PC-9 (cell line): ENCODE measurements at places on chromosomes 3 and 15. TPM values are rescaled to one million over a fixed set of nuclear protein-coding genes. Genes with fewer than 3 reads are reported as not detected.
A peak's percentile ranks its signal among the peaks of the same experiment; 100 is the strongest.

- H3K4me1 ChIP-seq, result no peaks in the 10 kb centered on the region
- no peak for DNase-seq
- H3K4me3 ChIP-seq, result no peak overlapping the region
- H3K36me3 ChIP-seq, result no peaks in the 10 kb centered on the region
Measured at GRCh38 chr3:10883478-10884234, 67.6 kb downstream of the SLC6A11 start.

GRCh38 chr15:98312913-98313312 is 335.4 kb upstream of the IGF1R start:
- peaks cover 27% of the 10 kb centered on the region for H3K27me3 ChIP-seq
- DNase-seq, result no peak
- H3K36me3 ChIP-seq, result no peaks in the 10 kb centered on the region
- no peaks in the 10 kb centered on the region for H3K4me1 ChIP-seq
- no peak overlapping the region for H3K27ac ChIP-seq
- no peak overlapping the region for H3K4me3 ChIP-seq

The KIF15 gene
- 16.5 and 25.8 TPM in 2 replicates for total RNA-seq

The NRG4 gene
- 5.2 and 11.3 TPM in 2 replicates for total RNA-seq

- no peaks in the 10 kb centered on the region for H3K27me3 ChIP-seq
- no peaks in the 10 kb centered on the region for H3K36me3 ChIP-seq
Measured at GRCh38 chr3:34189133-34189532, 390.7 kb downstream of the PDCD6IP start.

DNA sequence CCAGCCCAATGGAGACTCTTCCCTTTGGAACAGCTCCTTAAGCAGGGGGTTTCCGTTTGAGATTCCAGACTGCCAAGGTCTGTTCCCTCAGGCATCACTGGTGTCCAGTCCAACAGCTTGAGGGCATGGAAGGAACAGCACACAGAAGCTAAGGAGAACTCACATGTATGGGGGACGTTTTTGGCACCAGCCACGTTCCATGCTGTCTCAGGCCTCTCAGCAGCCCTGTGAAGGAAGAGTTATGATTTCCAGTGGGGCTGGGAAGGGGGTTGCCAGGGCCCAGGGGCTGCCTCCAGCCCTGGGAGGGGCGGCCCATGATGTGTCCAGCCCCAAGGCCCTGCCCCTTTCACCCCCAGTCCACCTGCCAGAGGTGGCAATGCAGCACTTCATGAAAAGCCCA is 7.5 kb upstream of the RHO start:
- no peaks in the 10 kb centered on the region for H3K4me1 ChIP-seq
- no peaks in the 10 kb centered on the region for H3K36me3 ChIP-seq
- H3K27me3 ChIP-seq, result no peaks in the 10 kb centered on the region

DNA sequence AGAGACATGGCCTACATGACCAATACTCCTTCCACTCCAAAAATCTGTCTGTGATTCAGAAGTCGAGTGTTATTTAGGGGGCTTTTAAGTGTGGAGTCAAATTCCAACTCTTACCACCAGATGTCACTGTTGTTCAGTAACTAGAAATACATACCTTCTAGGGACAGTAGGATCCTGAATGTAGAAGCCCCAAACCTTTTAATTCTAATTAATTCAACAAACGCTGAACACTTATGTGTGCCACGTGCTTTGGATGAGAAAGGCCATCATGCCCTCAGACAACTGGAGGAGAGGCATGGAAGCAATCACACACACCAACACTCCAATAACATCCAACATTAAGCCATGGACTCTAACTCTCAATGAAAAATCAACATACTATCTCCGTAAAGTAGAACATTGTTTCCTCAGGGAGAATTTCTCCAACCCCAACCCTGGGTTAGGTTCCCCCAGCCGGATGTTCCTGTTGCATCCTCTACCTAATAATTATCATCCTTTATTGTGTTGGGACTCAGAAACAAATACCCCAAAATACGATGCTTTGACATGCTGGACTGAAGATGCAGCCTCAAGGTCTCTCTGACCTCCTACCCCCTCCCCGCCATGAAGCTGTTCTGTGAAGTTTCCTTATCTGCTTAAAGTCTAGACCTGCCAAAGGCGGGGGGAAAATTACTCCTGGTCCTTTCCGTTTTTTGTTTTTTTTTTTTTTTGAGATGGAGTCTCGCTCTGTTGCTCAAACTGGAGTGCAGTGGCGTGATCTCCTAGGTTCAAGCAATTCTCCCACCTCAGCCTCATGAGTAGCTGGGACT is 8.0 kb upstream of the CCDC13 start:
- no peak overlapping the region for H3K4me3 ChIP-seq
- DNase-seq, result no peak
- H3K27me3 ChIP-seq, result no peaks in the 10 kb centered on the region
- H3K27ac ChIP-seq, result no peak overlapping the region
- no peaks in the 10 kb centered on the region for H3K4me1 ChIP-seq
- H3K36me3 ChIP-seq, result peaks cover 14% of the 10 kb centered on the region

DNA sequence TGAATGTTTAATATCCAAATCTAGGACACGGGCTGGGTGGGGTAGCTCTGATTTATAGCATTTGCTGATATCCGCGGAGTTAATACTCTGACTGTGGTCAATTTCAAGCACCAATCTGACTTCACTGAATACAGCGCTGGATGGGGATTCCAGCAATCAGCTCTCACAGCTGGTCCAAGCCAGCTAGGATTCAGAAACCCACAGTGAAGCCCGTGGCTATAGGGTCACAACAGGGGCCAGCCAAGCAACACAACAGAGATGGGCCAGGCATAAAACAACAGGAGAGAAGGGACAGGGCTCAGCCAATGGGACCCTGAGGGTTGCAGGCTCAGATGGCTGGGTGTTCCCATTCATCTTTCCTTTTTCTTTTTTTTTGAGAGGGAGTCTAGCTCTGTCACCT is 5.4 kb upstream of the LMAN1L start:
- no peaks in the 10 kb centered on the region for H3K36me3 ChIP-seq
- H3K4me3 ChIP-seq, result no peak overlapping the region
- no peaks in the 10 kb centered on the region for H3K4me1 ChIP-seq
- H3K27ac ChIP-seq, result no peak overlapping the region

DNA sequence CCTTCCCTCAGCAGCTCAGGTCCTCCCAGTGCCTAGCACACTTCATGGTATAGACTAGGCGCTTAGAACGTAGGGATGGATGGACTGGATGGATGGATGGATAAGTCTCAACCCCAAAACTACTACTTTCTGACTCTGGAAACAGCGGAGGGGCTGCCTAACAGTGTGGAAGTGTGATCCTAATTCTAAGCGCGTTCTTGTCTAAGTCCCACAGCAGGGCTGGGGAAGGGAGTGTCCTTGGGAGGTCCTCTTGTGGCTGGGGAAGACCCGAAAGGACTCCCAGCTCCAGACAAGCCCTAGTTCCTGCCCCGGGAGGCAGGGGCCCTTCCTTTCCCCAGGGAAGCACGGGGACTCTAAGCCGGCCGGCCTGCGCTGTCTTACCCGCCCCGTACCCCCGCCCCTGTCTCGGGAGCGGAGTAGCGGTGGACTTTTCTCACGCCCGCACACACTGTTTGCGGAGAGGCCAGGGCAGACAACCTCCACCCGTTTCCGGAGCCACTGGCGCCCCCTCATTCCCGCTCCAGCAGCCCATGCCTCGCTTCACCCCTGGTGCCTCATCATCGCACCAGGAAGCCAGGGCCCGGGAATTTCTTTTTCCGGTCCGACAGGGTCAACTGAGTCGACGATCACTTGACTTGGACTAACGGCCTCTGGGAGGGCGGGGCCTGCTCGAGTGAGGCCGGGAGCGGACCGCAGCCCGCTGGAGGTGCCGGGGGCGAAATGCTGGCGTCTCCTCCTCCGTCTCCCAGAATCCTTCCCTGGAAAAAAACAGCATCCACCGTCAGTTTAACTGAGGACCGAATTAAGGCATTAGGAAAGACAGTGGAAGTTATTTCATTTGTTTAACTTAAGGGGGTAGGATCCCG is 133.3 kb downstream of the TBC1D2B start:
- no peak overlapping the region for H3K4me3 ChIP-seq
- peak; percentile 45 for DNase-seq
- no peak overlapping the region for H3K27ac ChIP-seq
- H3K4me1 ChIP-seq, result no peaks in the 10 kb centered on the region

- peaks cover 36% of the 10 kb centered on the region for H3K36me3 ChIP-seq
- H3K27me3 ChIP-seq, result no peaks in the 10 kb centered on the region
- no peak for DNase-seq
- H3K4me1 ChIP-seq, result peaks cover 15% of the 10 kb centered on the region
Measured at GRCh38 chr3:129699199-129699598, 92.7 kb upstream of the PLXND1 start.
